ENCODE measurements at places on chromosomes 13 and 19. TPM values are rescaled to one million over a fixed set of nuclear protein-coding genes. Genes with fewer than 3 reads are reported as not detected.

- peak; percentile 11 for DNase-seq
- no peak overlapping the region for H3K27ac ChIP-seq
- H3K36me3 ChIP-seq, result peaks cover 3% of the 10 kb centered on the region
- H3K4me1 ChIP-seq, result peaks cover 8% of the 10 kb centered on the region
- H3K4me3 ChIP-seq, result no peak overlapping the region
- no peaks in the 10 kb centered on the region for H3K27me3 ChIP-seq
Observed at GRCh38 chr13:21137696-21138095, 38.7 kb downstream of the SKA3 start.

- no peaks in the 10 kb centered on the region for H3K27me3 ChIP-seq
- peak overlapping the region; percentile 85 for H3K4me3 ChIP-seq
- DNase-seq, result peak; percentile 43
- peak overlapping the region; percentile 79 for H3K27ac ChIP-seq
- no peaks in the 10 kb centered on the region for H3K36me3 ChIP-seq
Observed at GRCh38 chr13:26254583-26255111, 718 bp downstream of the CDK8 start.

GRCh38 chr19:29404015-29404414 lies 121.8 kb upstream of the VSTM2B start:
- no peaks in the 10 kb centered on the region for H3K27me3 ChIP-seq
- no peak overlapping the region for H3K27ac ChIP-seq
- H3K4me3 ChIP-seq, result no peak overlapping the region
- H3K36me3 ChIP-seq, result no peaks in the 10 kb centered on the region
- no peaks in the 10 kb centered on the region for H3K4me1 ChIP-seq

- peaks cover 31% of the 10 kb centered on the region for H3K4me1 ChIP-seq
- no peaks in the 10 kb centered on the region for H3K27me3 ChIP-seq
- H3K36me3 ChIP-seq, result no peaks in the 10 kb centered on the region
- peak overlapping the region; percentile 93 for H3K27ac ChIP-seq
Observed at GRCh38 chr13:113898391-113898790, 34.5 kb upstream of the GAS6 start.

DNA sequence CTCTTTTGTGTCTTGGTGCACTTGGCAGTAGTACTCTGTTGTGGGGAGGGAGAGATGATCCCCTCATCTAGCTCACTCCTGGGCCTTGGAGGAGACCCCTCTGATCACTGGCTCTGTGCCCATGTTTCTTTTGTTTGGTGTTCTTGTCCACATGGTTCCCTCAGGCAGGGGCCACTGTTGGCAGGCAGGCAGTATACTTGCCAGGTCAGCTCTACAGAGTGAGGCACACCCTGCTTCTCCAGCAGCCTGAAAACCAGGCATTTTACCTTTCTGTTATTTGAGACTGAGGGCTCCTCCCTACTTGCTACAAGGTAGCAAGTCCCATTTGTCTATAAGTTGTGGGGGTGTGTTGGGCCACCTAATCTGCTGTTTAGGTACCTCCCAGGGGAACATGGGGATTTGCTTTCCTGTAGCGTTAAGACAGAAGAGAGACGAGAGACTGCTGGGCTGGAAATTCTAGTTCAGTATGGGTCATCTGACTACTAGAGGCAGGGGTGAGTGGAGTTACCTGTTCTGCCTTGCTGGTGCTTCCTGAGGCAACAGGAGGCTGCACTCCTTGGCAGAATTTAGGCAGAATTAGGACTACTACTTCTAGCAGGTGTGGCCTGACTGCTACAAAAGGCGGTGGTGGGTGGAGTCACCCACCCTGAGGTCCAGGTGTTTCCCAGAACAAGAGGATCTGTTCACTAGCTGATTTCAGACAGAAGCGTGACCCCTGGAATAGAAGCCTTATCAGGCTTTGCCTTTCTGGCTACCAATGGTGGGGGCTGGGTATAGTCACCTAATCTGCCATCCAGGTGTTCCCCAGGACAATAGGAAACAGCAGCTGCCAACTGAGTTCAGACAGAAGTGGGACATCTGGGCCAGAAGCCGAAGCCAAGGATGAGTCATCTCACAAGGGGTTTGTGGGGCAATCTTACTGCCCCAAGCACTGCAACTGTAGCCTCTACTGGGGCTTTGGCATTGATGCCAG lies 843.0 kb upstream of the ATXN8OS start:
- H3K27me3 ChIP-seq, result no peaks in the 10 kb centered on the region
- H3K4me3 ChIP-seq, result no peak overlapping the region
- no peaks in the 10 kb centered on the region for H3K36me3 ChIP-seq
- H3K4me1 ChIP-seq, result no peaks in the 10 kb centered on the region
- no peak for DNase-seq
- no peak overlapping the region for H3K27ac ChIP-seq

GRCh38 chr13:95185851-95186250 lies 115.4 kb downstream of the ABCC4 start:
- H3K4me1 ChIP-seq, result no peaks in the 10 kb centered on the region
- no peaks in the 10 kb centered on the region for H3K36me3 ChIP-seq
- no peak overlapping the region for H3K4me3 ChIP-seq
- no peak overlapping the region for H3K27ac ChIP-seq
- no peaks in the 10 kb centered on the region for H3K27me3 ChIP-seq
- DNase-seq, result no peak

DNA sequence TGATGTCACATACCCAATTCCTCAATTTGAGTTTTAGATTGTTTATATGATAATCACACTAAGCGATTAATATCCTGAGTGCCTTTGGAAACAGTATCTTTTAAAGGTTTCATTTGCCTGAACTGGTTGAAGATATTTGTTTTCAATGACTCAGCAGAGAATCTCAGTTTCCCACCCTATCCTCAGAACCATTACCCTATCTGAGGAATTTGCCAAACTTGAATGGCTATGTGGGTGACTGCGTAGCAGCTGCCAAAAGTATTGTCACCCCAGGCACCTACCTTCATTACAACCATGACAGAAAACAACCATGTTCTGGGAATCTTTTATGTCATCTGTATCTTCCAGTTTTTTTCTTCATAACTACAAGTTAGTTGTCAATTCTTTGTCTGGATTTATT lies 440.1 kb upstream of the NBEA start:
- H3K27ac ChIP-seq, result no peak overlapping the region
- no peaks in the 10 kb centered on the region for H3K4me1 ChIP-seq
- peak; percentile 13 for DNase-seq
- no peaks in the 10 kb centered on the region for H3K36me3 ChIP-seq
- no peak overlapping the region for H3K4me3 ChIP-seq

DNA sequence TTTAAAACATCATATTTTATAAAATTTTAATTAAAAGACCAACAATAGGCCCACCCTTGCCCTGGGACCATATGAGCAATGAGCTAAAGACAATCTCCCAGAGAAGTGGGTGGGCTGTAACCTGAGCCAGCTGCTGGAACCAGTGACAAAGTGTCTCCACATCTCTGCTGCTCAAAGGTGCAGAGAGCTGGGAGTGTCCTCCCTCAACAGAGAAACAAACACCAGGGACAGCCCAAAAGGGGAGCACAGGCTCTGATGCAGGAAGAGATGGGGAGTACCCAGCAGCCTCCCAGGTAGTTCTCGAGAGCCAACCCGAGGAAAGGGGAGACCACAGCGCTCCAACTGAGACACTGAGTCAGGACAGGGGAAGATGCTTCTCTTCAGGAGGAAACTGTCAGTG lies 39.1 kb downstream of the DOCK9 start:
- peaks cover 4% of the 10 kb centered on the region for H3K4me1 ChIP-seq
- no peak for DNase-seq
- H3K27me3 ChIP-seq, result no peaks in the 10 kb centered on the region

GRCh38 chr13:112603641-112604225 lies 15.8 kb upstream of the TUBGCP3 start:
- no peaks in the 10 kb centered on the region for H3K36me3 ChIP-seq
- peak; percentile 56 for DNase-seq
- peaks cover 11% of the 10 kb centered on the region for H3K4me1 ChIP-seq
- H3K27ac ChIP-seq, result no peak overlapping the region
- no peak overlapping the region for H3K4me3 ChIP-seq
- H3K27me3 ChIP-seq, result peaks cover 20% of the 10 kb centered on the region

- no peak overlapping the region for H3K4me3 ChIP-seq
- no peak for DNase-seq
- peaks cover 3% of the 10 kb centered on the region for H3K4me1 ChIP-seq
- H3K36me3 ChIP-seq, result no peaks in the 10 kb centered on the region
- H3K27me3 ChIP-seq, result peaks cover 17% of the 10 kb centered on the region
- H3K27ac ChIP-seq, result no peak overlapping the region
Observed at GRCh38 chr19:11478167-11479089, 2.4 kb downstream of the ELAVL3 start.

DNA sequence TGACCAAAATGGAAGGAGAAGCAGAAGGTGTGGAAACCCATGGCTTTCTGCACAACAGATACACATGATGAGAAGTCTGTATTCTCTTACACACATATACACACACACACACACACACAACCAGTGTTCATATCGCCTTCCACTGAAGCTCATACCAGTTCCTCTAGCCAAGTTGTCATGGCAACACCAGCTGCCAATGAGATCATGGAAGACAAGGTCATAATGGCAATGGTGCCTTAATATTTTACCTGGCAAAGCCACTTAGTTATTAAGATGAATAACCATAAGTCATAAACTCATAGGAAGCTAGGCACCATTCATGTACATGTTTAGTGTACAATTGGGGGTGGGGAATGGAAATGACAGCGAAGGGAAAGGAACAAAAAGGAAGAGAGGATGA lies 2.6 kb upstream of the DHRS12 start:
- peak; percentile 33 for DNase-seq
- peaks cover 27% of the 10 kb centered on the region for H3K4me1 ChIP-seq
- no peak overlapping the region for H3K4me3 ChIP-seq

- no peaks in the 10 kb centered on the region for H3K27me3 ChIP-seq
- no peak overlapping the region for H3K4me3 ChIP-seq
- no peak for DNase-seq
- H3K27ac ChIP-seq, result no peak overlapping the region
Observed at GRCh38 chr13:42276683-42277082, 4.7 kb downstream of the AKAP11 start.

DNA sequence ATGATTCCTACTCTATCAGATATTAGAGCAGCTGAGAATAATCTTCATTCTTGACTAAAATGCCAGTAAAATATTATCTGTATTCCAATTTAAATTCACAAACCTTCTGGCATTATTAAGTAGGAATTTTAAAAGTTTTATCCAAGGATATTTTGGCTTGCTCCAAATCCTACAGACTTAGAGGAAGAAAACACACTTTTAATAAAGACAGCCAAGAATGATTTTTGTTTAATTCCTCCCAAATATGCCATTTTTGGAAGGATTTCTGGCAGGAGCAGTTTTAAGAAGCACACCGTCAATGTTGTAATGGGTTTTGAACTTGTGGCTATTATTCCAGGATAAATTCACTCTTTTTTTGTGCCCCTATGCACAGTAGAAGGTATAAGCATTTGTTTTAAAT lies 355.1 kb downstream of the SLITRK5 start:
- no peak for DNase-seq
- H3K27me3 ChIP-seq, result no peaks in the 10 kb centered on the region
- H3K27ac ChIP-seq, result no peak overlapping the region
- no peaks in the 10 kb centered on the region for H3K36me3 ChIP-seq
- no peak overlapping the region for H3K4me3 ChIP-seq

DNA sequence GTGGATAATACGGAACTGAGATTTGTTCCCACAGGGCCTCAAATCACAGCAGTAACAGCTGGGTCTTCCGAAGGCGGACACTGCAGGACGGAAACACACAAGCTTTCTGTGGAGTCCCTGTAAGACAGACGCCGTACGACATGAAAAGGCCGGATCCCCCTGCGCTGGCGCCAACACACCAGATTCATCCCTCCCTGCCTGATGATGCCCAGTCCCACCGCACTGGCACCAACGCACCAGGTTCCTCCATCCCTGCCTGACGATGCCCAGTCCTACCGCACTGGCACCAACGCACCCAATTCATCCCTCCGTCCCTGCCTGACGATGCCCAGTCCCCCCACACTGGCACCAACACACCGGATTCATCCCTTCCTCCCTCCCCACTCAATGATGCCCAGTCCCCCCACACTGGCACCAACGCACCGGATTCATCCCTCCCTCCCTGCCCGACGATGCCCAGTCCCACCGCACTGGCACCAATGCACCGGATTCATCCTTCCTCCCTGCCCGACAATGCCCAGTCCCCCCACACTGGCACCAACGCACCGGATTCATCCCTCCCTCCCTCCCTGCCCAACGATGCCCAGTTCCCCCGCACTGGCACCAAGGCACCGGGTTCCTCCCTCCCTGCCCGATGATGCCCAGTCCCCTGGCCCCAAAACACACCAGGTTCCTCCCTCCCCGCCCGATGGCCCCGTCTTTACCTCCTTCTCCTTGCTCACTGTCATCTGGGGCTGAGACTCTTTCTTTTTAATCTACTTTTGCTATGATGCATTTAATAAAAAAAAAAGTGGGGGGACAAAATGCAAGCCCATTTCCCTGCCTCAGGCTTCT lies 55.1 kb downstream of the RASA3 start:
- H3K27ac ChIP-seq, result no peak overlapping the region
- H3K4me1 ChIP-seq, result peaks cover 21% of the 10 kb centered on the region
- peaks cover 11% of the 10 kb centered on the region for H3K36me3 ChIP-seq
- H3K27me3 ChIP-seq, result no peaks in the 10 kb centered on the region
- no peak for DNase-seq

DNA sequence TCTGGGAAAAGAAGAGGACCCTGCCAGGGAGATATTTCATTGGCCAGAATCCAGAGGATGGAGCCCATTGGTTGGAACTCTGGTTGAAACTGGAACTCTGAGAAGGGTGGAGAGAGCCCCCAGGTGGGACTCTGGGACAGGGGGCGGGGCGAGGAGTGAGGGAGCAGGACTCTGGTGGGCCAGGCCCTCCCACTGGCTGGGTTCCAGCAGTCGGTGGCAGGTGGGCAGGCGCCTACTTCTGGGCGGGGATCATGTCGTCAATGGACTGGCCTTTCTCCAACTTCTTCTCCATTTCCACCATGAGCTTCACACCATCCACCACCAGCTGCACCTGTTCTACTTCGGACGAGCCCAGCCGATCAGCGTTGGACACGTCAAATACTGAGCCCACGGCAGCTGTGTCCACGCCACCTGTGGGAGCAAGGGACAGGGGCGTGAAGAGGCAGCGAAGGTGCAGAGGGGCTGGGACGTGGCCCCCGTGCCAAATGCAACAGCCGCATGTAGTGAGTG lies 16.1 kb downstream of the CKM start:
- H3K4me3 ChIP-seq, result no peak overlapping the region
- H3K4me1 ChIP-seq, result peaks cover 3% of the 10 kb centered on the region
- no peak for DNase-seq
- no peak overlapping the region for H3K27ac ChIP-seq
- H3K27me3 ChIP-seq, result no peaks in the 10 kb centered on the region

GRCh38 chr19:48487948-48488347 lies 18.8 kb downstream of the CYTH2 start:
- peak overlapping the region; percentile 28 for H3K27ac ChIP-seq
- no peak overlapping the region for H3K4me3 ChIP-seq
- H3K4me1 ChIP-seq, result peaks cover 17% of the 10 kb centered on the region
- peak; percentile 72 for DNase-seq
- H3K27me3 ChIP-seq, result peaks cover 6% of the 10 kb centered on the region
- H3K36me3 ChIP-seq, result no peaks in the 10 kb centered on the region

PLIN5 gene
- total RNA-seq, result not detected

GPR12 gene
- 0.14 TPM for total RNA-seq

FREM2 gene
- total RNA-seq, result 0.67 TPM

SMAD9 gene
- 2.9 TPM for total RNA-seq

GPALPP1 gene
- total RNA-seq, result 22.2 TPM

ELL gene
- 16.0 TPM for total RNA-seq

KRTDAP gene
- not detected for total RNA-seq

Data from astrocyte (in vitro differentiated cells and primary cell).